Activated naive CD8-positive, alpha-beta T cell treated with anti-CD3 and anti-CD28 coated beads for 36 hours (primary cell): ENCODE measurements at places on chromosomes 2 and 18. TPM values are rescaled to one million over a fixed set of nuclear protein-coding genes. Genes with fewer than 3 reads are reported as not detected.
A peak's percentile ranks its signal among the peaks of the same experiment; 100 is the strongest.

DNA sequence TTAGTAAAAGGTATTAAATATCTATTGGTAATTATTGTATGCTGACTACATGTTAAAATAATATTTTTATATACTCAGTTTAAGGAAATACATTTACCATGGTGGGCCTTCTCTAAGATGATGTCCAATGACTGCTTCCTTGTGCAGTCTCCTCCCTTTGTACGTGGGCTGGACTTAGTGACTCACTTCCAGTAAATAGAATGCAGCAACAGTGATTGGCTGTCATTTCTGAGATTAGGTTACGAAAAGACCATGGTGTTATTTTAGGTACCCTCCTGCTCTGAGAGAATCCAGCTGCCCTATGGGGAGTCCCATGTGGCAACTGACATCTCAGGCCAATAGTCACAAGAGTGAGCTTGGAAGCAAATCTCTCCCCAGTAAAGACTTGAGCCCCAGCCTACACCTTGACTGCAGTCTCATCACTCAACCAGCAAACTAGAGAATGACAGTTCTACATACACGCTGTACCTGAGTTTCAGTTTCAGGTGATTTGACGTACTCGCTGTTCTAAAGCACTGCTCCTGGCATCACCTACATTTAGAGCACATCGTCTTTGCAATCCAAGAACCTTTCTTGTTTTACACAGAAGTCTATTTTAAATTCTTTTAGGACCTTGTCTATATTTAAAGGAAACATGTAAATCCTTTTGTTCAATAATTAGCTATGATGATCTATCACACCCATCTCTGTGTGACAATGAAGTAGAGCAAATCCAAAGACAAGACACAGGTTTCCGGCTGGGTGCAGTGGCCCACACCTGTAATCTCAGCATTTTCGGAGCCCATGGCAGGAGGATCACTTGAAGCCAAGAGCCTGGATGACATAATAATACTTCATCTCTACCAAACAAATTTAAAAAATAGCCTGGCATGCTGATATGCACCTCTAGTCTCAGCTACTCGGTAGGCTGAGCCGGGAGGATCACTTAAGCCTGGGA lies 87.2 kb downstream of the COBLL1 start:
- no peak overlapping the region for H3K27ac ChIP-seq
- H3K36me3 ChIP-seq, result no peaks in the 10 kb centered on the region
- H3K4me1 ChIP-seq, result no peaks in the 10 kb centered on the region
- no peak overlapping the region for H3K4me3 ChIP-seq

DNA sequence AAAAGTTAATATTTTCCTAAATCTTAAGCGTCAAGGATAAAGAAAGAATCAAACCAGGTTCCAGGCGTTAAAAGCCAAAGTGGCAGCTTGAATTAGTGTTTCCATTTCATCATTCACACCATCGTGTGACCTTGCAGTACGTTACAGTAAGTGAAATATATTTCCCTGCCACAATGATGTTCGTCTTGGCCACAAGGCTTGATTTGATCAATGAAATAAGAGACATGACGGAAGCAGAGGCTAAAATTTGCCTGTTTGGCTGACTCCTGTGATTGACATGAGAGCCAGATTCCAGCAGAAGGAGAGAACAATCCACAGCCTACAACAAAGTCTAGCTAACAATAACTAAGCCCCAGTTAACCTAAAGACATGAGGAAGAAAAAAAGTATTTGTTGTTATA lies 62.0 kb downstream of the ASXL2 start:
- peak overlapping the region; percentile 80 for H3K27ac ChIP-seq
- peak overlapping the region; percentile 6 for H3K4me3 ChIP-seq
- no peaks in the 10 kb centered on the region for H3K27me3 ChIP-seq
- no peak for DNase-seq
- peaks cover 32% of the 10 kb centered on the region for H3K36me3 ChIP-seq
- peaks cover 39% of the 10 kb centered on the region for H3K4me1 ChIP-seq

DNA sequence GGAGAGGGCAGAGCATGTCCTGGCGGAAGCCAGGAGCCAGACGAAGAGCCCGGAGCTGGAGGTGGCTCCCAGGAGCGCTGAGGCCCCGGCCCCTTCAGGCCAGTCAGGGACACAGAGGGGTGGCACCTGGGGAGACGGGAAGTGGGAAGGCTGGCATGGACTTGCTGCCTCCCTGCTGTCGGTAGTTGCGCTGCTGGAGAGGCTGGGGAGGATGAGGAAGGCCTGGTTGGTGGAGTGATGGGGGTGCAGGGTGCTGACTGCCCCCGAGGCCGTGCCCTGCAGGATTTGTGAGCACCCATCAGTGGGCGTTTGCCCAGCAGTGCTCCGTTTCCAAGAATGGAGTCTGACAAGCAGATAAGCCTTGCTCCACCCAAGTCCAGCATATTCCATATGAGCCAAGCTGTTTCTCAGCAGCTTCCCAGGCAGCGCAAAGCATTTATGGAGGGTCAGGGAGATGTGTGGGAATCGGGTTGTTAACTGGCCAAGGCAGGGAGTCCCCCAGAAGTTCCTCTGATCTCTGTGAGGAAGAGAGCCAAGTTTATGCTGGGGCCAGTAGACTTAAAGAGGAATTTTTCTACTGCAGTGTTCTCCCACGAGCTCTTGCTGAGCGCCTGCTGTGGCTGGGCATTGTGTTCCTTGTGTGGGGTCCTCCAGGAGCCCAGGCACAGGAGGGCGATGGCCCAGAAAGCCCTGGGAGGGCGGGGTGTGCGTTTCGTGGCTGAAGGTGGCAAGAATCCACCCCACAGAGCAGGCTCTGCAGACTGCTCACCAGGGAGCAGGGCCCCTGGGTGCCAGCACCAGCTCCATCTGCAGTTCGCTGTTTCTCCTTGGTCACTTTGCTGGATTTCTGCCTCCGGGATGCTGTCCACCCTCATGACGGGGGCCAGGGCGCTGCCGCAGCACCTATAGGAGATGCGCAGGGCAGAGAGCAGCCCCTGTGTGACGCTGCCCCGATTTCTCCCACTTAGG lies 250.2 kb downstream of the ALPK2 start:
- H3K4me1 ChIP-seq, result no peaks in the 10 kb centered on the region
- DNase-seq, result no peak
- no peaks in the 10 kb centered on the region for H3K27me3 ChIP-seq
- no peaks in the 10 kb centered on the region for H3K36me3 ChIP-seq

GRCh38 chr18:2325308-2325849 lies 245.9 kb downstream of the METTL4 start:
- no peaks in the 10 kb centered on the region for H3K36me3 ChIP-seq
- no peaks in the 10 kb centered on the region for H3K4me1 ChIP-seq
- H3K4me3 ChIP-seq, result no peak overlapping the region
- H3K27ac ChIP-seq, result no peak overlapping the region

DNA sequence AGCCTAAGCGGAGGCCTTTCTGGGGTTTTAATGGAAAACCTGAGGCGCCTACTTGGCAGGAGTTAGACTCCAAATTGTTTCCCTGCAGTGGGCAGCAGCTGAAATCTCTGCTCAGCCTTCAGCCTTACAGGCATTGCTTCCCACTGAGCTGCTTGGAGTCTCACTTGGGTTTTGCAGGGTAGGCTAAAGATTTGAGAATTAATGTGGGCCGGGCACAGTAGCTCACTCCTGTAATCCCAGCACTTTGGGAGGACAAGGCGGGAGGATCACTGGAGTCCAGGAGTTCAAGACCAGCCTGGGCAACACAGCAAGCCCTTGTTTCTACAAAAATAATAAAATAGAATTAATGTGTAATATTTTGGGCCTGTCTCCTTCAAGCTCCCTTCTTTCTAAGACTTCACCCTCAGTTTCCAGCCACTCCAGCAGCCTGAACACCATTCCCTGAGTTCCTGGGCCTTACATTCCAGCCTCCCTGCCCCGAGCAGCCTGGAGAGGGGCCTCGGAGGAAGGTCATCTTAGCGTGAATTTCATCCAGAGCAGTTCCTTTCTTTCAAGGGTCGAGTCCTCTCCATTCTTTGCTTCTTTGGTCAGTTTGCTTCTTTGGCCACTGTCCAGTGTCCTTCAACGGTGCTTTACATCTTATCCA lies 9.1 kb upstream of the RAB17 start:
- H3K27me3 ChIP-seq, result no peaks in the 10 kb centered on the region
- peaks cover 16% of the 10 kb centered on the region for H3K4me1 ChIP-seq
- H3K36me3 ChIP-seq, result no peaks in the 10 kb centered on the region
- H3K4me3 ChIP-seq, result no peak overlapping the region
- DNase-seq, result no peak

- DNase-seq, result no peak
- H3K4me1 ChIP-seq, result peaks cover 10% of the 10 kb centered on the region
- H3K27me3 ChIP-seq, result peaks cover 20% of the 10 kb centered on the region
- H3K36me3 ChIP-seq, result peaks cover 5% of the 10 kb centered on the region
- H3K27ac ChIP-seq, result no peak overlapping the region
- H3K4me3 ChIP-seq, result no peak overlapping the region
Observed at GRCh38 chr2:323035-323434, 35.1 kb upstream of the ALKAL2 start.

DNA sequence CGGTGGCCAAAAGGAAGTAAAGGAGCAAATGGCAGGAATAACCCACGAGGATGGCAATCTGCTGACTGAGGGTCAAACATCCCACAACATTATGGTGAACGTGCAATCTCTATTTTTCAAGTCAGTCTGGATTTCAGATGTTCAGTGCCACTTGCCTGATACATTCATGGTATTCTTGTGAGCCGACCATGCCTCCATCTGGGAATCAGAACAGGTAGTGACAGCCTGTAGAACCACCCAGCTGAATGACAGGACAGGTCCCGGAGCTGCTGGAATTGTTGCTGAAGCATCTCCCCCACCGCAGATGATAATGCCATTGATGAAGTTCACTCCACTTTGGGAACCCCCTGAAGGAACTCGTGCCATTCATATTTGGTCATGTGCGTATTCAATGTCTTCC lies 123.2 kb downstream of the CAPN13 start:
- H3K4me3 ChIP-seq, result no peak overlapping the region
- no peaks in the 10 kb centered on the region for H3K27me3 ChIP-seq
- H3K36me3 ChIP-seq, result no peaks in the 10 kb centered on the region
- DNase-seq, result no peak

- H3K4me3 ChIP-seq, result no peak overlapping the region
- H3K27me3 ChIP-seq, result no peaks in the 10 kb centered on the region
- no peak overlapping the region for H3K27ac ChIP-seq
- H3K4me1 ChIP-seq, result peaks cover 3% of the 10 kb centered on the region
Observed at GRCh38 chr2:130878316-130878715, 41.6 kb downstream of the ARHGEF4 start.

GRCh38 chr2:231374771-231375170 lies 20.7 kb upstream of the B3GNT7 start:
- no peak overlapping the region for H3K4me3 ChIP-seq
- no peaks in the 10 kb centered on the region for H3K27me3 ChIP-seq
- no peak for DNase-seq
- H3K4me1 ChIP-seq, result no peaks in the 10 kb centered on the region
- H3K27ac ChIP-seq, result no peak overlapping the region

GRCh38 chr2:30276455-30276911 lies 45.1 kb downstream of the LBH start:
- no peak for DNase-seq
- peaks cover 58% of the 10 kb centered on the region for H3K4me1 ChIP-seq
- no peak overlapping the region for H3K4me3 ChIP-seq
- H3K27me3 ChIP-seq, result no peaks in the 10 kb centered on the region
- H3K36me3 ChIP-seq, result peaks cover 20% of the 10 kb centered on the region
- no peak overlapping the region for H3K27ac ChIP-seq

- H3K4me1 ChIP-seq, result peaks cover 8% of the 10 kb centered on the region
- no peak for DNase-seq
- peak overlapping the region; percentile 78 for H3K27ac ChIP-seq
- peak overlapping the region; percentile 78 for H3K4me3 ChIP-seq
Observed at GRCh38 chr2:217789736-217790181, 213.0 kb downstream of the TNS1 start.

GRCh38 chr2:27681841-27682240 lies 18.2 kb downstream of the SLC4A1AP start:
- DNase-seq, result no peak
- peaks cover 28% of the 10 kb centered on the region for H3K4me1 ChIP-seq
- H3K27me3 ChIP-seq, result no peaks in the 10 kb centered on the region
- no peak overlapping the region for H3K4me3 ChIP-seq
- peak overlapping the region; percentile 83 for H3K27ac ChIP-seq

GRCh38 chr2:215362562-215362904 lies 50.7 kb downstream of the ATIC start:
- peaks cover 37% of the 10 kb centered on the region for H3K36me3 ChIP-seq
- DNase-seq, result no peak
- no peak overlapping the region for H3K27ac ChIP-seq
- peaks cover 3% of the 10 kb centered on the region for H3K4me1 ChIP-seq
- H3K4me3 ChIP-seq, result no peak overlapping the region

DNA sequence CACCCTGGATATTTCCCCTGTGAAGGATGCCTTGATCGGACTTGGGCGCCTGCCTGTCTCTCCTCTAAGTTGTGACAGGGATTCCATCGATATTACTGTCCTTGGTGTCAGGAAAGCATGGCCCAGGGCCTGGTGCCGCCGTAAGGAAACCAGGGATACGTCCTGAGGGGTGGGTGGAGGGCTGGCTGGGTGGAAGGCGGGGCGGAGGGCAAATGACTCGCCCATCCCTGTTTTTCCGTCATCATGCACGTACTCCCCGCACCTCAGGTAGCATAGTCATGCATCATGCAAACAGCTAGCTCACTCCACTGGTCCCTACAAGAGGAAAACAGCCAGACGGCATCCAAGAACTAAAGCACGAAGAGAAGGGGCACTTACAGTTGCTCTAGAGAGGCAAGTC lies 57.1 kb downstream of the PXDN start:
- DNase-seq, result no peak
- no peaks in the 10 kb centered on the region for H3K36me3 ChIP-seq
- no peak overlapping the region for H3K4me3 ChIP-seq
- no peaks in the 10 kb centered on the region for H3K4me1 ChIP-seq
- H3K27ac ChIP-seq, result no peak overlapping the region

The SLC5A7 gene
- not detected for total RNA-seq

The KDM3A gene
- total RNA-seq, result 55.5 TPM

The TPRKB gene
- total RNA-seq, result 39.6 TPM
